IMR-90 (cell line): ENCODE measurements at places on chromosomes 5 and 9. TPM values are rescaled to one million over a fixed set of nuclear protein-coding genes. Genes with fewer than 3 reads are reported as not detected.

GRCh38 chr9:127953768-127954505 lies 16.3 kb upstream of the DPM2 start:
- no peak for DNase-seq

RASEF gene
- under 0.01 TPM in 2 replicates for total RNA-seq

- DNase-seq: no peak
Observed at GRCh38 chr5:117892360-117892759, 1096.0 kb downstream of the DTWD2 start.

DNA sequence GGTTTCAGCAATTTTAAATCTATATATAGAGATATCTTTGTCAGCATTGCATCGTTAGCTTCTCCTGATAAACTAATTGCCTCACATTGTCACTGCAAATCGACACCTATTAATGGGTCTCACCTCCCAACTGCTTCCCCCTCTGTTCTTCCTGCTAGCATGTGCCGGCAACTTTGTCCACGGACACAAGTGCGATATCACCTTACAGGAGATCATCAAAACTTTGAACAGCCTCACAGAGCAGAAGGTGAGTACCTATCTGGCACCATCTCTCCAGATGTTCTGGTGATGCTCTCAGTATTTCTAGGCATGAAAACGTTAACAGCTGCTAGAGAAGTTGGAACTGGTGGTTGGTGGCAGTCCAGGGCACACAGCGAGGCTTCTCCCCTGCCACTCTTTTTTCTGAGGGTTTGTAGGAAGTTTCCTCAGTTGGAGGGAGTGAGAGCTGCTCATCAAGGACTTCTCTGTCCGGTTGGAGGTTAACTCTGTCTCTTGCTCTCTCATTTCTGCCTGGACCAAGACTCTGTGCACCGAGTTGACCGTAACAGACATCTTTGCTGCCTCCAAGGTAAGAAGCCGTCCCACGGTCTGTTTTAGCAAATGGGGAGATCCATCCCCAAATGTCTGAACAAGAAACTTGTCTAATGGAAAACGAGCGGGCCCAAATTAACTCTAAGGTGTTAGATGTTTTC lies at the start of gene IL4:
Gene IL4 (plus strand): TSS at position 51 of the 692 bp plus-strand sequence. CDS start 62 bp downstream, at position 113.
- no peak for DNase-seq

DNA sequence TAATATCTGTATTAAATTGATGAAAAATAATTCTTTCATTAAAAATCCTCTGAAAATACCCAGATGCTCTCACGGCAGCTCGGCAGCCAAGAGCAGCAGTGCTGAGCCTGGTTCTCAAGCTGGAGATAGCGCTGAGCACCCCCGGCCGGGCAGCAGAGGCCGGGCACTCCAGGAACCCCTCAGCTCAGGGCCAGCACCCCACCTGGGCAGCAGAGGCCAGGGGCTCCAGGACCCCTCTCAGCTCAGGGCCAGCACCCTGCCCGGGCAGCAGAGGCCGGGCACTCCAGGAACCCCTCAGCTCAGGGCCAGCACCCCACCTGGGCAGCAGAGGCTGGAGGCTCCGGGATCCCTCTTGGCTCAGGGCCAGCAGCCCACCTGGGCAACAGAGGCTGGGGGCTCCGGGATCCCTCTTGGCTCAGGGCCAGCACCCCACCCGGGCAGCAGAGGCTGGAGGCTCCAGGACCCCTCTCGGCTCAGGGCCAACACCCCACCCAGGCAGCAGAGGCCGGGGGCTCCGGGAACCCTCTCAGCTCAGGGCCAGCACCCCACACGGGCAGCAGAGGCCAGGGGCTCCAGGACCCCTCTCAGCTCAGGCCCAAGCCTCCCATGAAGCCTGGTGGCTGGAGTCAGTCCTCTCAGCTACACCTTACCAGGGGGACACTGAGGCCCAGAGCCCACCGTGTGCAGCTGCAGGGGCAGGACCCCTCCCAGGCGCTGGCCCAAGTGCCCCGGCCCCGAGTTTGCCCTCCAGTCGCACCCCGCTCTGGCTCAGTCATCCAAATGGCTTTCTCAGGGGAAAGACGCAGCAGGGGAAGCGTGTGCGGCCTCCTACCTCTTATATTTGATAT lies 21.7 kb downstream of the CLPTM1L start:
- no peak for DNase-seq

DNA sequence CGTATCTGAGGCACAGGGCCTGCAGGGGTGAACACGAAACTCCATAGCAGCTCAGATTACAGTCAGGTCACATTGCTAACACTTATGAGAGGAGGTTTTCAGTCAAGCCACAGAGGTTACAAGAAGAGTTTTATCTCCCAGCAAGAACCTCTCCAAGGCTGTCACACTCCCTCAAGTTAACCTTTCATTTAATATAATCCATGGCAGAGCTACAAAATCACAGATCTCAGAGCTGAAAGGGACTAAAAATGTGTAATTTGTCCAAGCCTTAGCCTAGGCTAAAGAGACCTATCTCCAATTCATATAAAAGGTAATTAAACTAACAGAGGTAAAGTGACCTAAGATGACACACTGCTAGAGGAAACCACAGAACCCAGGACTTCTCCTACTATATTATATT lies 57.2 kb downstream of the MLANA start:
- DNase-seq: no peak

PCDH1 gene
- total RNA-seq: 0.83 and 0.90 TPM in 2 replicates

- DNase-seq: no peak
Observed at GRCh38 chr5:69492923-69493395, 369 bp downstream of the OCLN start.

DNA sequence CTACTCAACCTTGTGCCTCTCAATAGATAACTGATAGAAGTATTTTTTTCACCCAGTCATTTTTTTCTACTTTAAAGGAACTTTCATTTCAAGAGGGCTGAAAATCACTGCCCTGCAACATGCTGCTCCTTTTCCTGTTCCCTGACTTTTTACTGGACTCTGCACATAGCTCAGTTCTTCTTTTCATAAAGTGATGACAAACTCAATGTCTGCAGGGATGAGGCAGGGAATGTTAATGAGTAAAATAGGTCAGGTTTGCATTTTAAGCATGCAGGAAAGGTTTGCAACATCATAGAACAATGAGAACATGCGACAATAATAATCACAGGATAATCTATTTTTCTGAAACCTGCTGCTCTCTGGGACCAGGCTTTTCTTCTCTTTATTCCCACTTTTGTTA lies 172.2 kb upstream of the SGCD start:
- no peak for DNase-seq

DNA sequence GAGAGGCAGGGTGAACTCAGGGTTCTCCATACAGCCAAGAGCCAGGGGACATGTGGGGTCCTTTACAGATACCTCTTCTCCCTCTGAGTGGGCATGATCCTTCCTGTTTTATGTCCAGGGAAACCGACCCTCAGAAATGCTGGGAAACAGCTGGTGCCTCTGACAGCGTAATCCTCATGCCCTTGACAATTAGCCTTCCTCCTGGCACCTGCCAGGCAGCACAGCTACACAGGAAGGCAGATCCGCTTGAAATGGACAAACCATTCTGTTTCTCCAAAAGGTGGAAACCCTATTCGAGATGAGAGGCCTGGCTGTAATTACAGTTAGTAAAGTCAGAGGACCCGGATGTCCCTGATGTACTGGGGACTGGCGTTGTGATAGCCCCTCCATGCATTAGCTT lies 7.2 kb downstream of the ERGIC1 start:
- no peak for DNase-seq

STXBP1 gene
- total RNA-seq: 15.8 and 18.9 TPM in 2 replicates

DNA sequence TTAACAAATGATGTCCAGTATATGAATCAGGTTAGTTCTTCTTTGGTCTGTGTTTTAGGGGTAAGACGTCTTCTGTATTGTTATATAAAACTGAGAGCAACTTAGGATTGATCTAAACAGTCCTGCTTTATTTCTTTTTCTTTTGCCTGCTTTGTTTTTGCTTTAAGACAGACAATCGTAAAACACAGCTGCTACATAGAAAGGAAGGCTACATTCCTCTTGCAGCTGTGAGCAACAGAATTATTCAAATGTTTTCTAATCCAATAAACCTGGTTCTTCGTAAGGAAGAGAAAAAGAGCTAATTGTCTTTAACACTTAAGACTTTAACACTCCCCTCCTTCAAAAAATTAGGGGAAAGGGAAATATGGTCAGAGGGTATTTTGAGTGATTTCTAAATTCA lies 14.6 kb downstream of the FGF1 start:
- DNase-seq: peak; percentile 26

GRCh38 chr9:130663258-130663976 lies 977 bp upstream of the PRDM12 start:
- no peak for DNase-seq

CAMLG gene
- 13.1 and 24.7 TPM in 2 replicates for total RNA-seq

GRCh38 chr5:125699860-125700259 lies 723.3 kb upstream of the GRAMD2B start:
- DNase-seq: no peak

DNA sequence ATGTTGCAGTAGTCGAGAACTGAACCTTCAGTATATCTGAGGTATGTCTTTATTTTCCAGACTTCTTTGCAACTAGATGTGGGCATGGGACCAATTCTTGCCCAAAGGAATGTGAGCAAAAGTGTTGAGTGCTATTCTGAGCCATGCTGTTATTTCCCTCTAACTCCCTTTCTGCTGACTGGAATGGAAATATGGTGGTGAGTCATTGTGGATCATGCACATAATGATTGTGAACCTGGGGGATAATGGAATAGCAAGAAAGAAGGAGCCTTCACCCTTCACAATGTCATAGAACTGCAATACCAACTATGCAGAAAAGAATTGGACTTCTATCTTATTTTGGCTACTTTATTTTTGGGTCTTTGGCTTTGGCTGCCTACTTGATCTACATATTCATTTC lies 10.3 kb upstream of the DOCK2 start:
- peak; percentile 95 for DNase-seq

GRCh38 chr5:67350618-67351201 lies 154.1 kb upstream of the CD180 start:
- DNase-seq: no peak

SPATA6L gene
- 0.18 and 0.28 TPM in 2 replicates for total RNA-seq

GRCh38 chr9:137199411-137200121 lies 975 bp downstream of the TPRN start:
- peak; percentile 12 for DNase-seq

PTPN3 gene
- 0.72 and 0.83 TPM in 2 replicates for total RNA-seq

GRIN1 gene
- total RNA-seq: not detected in 2 replicates

DNA sequence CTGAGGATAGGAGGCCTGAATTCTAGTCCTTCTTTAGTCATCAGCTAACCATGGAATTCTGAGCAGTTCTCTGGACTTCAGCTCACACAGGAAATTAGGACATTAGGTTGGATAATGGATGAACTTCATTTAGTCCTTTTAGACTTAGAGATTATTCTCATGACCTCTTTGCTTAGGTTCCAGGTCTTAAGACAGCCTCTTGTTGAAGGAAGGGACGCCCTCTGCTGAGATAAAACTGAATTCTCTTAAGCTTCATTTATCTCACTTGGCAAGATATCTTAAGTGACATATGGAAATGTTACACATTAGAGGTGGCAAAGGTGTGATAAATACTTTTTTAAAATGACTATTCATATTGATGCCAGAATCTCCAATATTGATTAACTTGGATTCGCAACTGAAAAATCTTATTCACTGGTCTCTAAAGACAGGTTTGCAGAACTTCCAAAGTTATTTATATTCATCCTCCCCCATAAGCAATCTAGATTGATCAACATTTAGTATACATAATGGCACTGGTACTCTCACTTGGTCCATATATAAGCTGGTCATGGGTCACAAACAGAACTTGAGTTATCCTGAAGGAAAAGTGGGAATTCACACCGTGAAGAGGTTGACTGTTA lies 16.9 kb upstream of the ZNF366 start:
- DNase-seq: peak; percentile 88

- peak; percentile 74 for DNase-seq
Observed at GRCh38 chr5:123119334-123119986, 30.4 kb downstream of the PRDM6 start.

DNA sequence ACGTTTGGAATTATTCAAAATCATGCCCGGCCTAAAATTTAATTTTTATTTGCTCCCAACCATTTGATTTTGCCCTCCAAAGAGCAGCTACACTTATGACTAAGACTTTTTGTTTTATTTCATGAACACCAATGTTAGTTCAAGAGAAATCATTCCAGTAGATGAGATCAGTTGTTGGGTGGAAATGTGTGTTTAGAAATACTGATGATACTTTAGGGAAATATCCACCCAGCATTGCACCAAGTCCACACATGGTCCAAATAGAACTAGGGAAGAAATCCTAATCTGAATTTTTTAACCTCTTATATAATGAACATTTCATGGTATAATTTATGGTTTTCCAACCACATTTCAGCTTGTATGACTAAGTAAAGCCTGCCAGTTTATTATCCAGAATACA lies 28.3 kb upstream of the GOLPH3 start:
- peak; percentile 88 for DNase-seq

SHISAL2B gene
- total RNA-seq: not detected in 2 replicates

DNA sequence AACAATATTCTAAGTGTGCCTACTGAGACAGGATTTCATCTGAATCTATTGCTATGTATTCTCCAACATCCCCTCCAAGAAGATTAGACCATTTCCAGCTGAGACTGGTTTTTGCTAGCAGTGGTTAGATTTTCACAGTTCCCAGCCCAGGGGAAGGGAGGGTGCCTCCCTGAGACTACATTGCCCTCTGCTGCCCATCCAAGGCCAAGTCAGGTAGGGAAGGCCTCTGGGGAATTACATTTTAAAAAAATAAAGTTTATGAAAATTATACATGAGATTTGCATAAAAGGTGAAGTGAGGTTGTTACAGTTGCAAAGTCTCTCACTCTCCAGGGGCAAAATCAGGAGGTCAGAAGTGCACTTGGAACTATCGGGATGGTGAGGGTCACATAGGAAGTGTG lies 28.0 kb upstream of the SYK start:
- no peak for DNase-seq

GRCh38 chr5:139037732-139038131 lies 160.4 kb downstream of the SIL1 start:
- peak; percentile 11 for DNase-seq

SNCAIP gene
- 19.0 and 22.5 TPM in 2 replicates for total RNA-seq

GRCh38 chr9:137267933-137268355 lies 9.6 kb upstream of the TOR4A start:
- peak; percentile 15 for DNase-seq

- DNase-seq: no peak
Observed at GRCh38 chr9:114572199-114572598, 15.4 kb upstream of the ATP6V1G1 start.

DNA sequence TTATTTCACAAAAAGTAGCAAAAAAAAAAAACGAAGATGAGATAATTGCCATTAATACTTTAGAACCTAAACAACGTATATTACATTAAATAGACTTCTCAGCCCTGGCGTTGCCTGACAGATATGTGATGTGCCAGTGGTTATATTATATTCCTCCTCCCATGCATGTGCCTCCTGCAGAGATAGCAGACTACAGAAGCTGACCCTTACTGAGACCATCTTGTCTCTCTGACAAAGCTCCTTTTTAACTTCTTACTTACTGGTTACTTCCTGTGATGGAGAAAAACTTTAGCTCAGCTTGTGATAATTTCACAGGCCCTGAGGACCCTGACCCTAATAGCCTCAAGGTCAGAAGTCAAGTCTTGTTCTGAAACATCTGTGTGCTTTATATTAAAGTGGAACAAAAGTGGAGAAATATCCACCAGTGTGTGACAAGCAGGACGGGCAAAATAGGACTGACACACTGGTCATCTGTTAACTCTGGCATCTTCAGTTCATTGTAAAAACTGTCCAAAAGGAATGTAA lies 80.6 kb upstream of the POU5F2 start:
- DNase-seq: no peak

REXO4 gene
- 16.1 and 18.3 TPM in 2 replicates for total RNA-seq

KCNV2 gene
- total RNA-seq: not detected in 2 replicates

GRCh38 chr9:2208991-2209390 lies 193.8 kb downstream of the SMARCA2 start:
- DNase-seq: no peak

MARCOL gene
- not detected in 2 replicates for total RNA-seq

- no peak for DNase-seq
Observed at GRCh38 chr9:80376180-80376579, 804.4 kb downstream of the TLE4 start.

ANKRD18A gene
- total RNA-seq: not detected in 2 replicates

PTGES gene
- total RNA-seq: 2.8 and 3.2 TPM in 2 replicates

BARHL1 gene
- not detected in 2 replicates for total RNA-seq
